ENCODE measurements at places on chromosomes 6 and 20.
A peak's percentile ranks its signal among the peaks of the same experiment; 100 is the strongest.

- DNase-seq, result peak; percentile 26
Measured at GRCh38 chr6:168138436-168138835, 59.4 kb upstream of the FRMD1 start.

GRCh38 chr6:71072508-71072907 lies 115.6 kb upstream of the B3GAT2 start:
- no peak for DNase-seq

DNA sequence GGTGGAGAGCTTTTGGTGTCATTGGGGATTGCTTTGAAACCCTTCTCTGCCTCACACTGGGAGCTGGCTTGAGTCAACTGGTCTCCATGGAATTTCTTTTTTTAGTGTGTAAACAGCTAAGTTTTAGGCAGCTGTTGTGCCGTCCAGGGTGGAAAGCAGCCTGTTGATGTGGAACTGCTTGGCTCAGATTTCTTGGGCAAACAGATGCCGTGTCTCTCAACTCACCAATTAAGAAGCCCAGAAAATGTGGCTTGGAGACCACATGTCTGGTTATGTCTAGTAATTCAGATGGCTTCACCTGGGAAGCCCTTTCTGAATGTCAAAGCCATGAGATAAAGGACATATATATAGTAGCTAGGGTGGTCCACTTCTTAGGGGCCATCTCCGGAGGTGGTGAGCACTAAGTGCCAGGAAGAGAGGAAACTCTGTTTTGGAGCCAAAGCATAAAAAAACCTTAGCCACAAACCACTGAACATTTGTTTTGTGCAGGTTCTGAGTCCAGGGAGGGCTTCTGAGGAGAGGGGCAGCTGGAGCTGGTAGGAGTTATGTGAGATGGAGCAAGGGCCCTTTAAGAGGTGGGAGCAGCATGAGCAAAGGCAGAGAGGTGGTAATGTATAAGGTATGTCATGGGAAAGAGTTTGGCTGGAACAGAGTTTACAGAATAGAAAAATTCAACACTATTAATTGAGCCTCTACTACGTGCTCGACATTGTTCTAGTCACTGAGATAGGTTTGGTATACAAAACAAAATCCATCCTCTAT lies 31.2 kb downstream of the SRSF3 start:
- no peak for DNase-seq

DNA sequence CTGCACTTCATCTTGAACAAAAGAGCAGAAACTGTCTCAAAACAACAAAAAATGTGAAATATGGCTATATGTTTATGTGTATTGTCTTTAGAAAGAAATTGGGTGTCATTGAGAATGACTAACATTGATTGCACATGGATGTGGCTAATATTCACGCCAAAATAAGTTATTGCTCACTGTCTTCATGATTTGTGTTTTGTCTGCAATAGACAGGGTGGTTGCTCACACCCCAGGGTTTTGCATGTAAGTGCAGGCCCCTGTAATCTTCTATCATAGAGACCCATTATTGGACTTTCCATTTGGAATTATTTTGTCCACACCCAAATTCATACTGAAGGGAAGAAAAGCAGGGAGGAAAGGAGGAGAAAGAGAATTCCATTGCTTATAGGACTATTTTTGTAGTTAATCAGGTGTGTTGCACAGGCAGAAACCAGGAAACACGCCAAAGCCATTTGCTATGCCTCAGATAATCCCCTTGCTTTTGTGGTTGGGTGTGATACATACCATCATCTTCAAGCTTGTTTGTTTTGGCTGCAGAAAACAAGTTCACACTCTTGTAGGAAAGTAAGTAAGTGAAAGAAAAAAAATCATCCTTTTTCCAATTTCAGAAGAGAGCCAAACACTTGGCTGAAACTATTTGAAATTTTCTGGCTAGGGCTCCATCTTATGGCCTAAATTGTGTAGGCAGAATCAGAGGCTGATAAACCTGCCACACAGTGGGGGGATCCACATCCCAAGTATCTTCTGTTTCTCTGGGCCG lies 214.1 kb downstream of the COL12A1 start:
- peak; percentile 53 for DNase-seq

DNA sequence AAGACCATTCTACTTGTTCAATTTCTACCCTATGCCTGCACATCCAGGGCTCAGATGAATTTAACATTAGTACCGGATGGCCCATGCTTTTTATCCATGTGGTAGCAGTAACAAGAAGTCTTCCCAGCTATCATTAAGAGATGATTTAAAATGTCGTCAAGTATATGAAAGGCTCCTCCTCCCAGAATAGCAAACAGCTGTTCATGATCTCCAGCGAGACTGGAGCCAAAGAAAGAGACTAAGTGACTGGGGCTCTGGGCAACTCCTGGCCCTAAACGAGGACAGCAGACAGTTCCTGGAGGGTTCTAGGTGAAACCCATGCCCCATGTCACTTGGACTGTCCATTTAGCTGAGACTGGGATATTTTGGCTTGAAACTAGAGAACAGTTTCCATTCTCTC lies 160.8 kb downstream of the CDC5L start:
- no peak for DNase-seq

DNA sequence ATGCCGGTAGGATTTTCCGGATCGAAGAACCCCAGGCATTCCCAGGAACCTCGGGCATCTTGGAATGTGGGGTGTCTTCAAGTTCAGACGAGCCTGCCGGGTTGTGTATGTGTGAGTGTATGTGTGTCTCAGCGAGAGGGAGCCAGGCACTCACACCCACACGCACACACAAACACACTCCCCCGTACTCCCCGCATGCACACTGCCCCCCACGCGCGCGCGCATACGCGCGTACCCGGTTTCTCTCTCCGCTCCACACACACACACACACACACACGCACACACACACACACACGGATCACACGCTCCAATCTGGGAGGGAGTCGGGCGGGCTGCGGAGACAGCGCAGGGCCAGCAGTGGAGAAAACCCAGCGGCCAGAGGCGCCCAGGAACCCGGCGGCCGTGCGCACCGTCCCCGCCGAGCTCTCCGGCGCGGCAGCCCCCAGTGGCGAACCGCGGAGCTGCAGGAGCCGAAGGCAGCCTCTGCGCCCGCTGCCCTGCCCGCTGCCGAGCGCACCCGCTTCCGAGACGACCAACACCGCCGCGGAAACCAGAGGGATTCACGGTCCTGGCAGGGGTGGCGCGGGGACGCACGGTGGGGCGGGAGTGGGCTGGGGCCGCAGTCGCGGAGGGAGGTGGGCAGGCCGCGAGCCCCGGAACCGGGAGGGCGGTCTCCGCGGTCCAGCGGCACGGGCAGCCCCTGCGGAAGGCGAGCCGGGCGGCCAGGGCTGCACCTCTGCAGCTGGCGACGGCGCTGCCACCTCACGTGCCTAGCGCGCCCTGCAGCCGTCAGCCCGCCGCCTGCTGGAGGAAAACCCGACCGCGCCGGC lies at the start of gene LRFN2:
LRFN2 (minus strand) TSS at position 125 of the 830 bp plus-strand sequence.
- DNase-seq, result peak; percentile 88

- no peak for DNase-seq
Measured at GRCh38 chr20:46051556-46052308, 22.7 kb downstream of the SLC12A5 start.

DNA sequence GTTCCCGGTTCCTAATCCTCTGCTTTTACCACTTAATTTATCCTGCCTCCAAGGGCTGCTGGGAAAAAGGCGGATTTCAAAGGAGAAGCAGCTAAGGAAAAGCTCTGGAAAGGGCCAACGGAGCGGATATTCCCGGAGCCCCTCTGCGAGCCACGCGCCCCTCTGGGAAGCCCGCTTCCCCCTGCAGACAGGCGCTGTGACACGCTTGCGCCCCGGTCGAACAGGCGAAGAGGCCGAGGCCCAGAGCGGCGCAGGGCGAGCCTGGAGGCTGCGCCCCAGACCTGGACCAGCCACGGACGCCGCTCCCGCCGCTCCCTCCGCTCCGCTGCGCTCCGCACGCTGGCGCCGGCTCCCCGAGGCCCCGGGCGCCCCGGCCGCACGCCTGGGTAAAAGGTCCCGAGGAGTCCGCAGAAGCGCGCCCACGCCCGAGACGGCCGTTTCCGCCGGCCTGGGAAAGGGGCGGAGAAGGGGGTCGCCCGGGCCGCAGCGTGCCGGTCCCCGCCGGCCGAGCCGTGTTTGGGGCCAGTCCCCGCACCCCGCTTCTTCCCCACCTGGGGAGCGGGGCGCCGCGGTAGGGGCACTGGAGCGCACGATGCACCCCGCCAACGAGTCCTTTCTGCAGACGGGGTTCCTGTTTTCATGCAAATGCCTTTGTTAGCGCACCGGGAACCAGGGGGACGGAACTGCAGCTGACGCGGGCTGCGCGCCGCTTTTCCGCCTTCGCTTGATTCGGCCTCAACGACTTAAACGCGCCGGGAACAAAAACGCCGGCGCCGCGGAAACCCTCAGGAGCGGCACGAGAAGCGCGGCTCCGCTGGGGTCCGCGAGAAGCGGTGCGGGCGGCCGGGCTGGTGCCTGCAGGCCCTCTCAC lies 91.9 kb upstream of the SIRPA start:
- DNase-seq, result peak; percentile 77
